Stimulated activated CD4-positive, alpha-beta T cell treated with anti-CD3 and anti-CD28 coated beads, Interleukin-4, amount 100 ng/mL, for 4 hours (primary cell): ENCODE measurements at places on chromosomes 12 and 14.

- no peak for DNase-seq
Observed at GRCh38 chr14:69327507-69327906, 67.5 kb downstream of the GALNT16 start.

DNA sequence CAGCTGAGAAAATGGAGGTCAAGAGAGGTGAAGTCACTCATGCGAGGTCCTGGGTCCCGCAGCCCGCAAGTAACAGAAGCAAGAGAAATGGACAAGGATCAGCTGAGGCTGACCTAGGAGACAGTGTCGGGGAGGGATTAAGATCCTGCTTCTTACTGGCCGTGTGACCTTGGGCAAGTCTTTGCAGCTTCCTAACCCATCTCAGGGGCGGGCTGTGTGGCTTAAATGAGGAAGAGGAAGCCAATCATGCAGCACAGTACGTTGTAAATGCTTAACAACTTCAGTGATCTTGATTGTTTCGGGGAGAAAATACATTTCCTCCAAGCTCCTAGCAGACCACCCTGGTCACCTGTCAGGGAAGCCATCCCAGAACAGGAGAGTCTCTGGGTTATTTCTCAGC lies 7.1 kb upstream of the PGF start:
- DNase-seq: no peak

- DNase-seq: no peak
Observed at GRCh38 chr12:95169368-95169767, 47.9 kb downstream of the FGD6 start.

DNA sequence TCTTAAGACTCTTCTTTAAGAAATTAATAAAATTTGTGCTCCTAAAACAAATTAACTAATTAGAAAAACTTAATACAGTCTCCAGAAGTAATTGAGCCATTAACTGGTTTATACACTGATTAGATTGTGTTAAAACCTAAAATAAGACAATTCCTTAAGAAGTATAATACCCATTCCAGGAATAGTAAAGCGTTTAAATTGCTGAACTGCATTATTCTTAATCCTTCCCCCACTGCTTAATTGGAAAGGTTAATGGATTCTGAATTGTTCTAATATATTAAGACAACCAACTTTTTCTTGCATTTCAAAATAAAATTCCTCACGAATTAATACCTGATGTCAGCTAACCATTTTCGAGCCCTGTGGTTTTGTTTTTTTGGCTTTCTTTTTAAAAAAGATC lies 128.4 kb downstream of the KICS2 start:
- DNase-seq: no peak

DNA sequence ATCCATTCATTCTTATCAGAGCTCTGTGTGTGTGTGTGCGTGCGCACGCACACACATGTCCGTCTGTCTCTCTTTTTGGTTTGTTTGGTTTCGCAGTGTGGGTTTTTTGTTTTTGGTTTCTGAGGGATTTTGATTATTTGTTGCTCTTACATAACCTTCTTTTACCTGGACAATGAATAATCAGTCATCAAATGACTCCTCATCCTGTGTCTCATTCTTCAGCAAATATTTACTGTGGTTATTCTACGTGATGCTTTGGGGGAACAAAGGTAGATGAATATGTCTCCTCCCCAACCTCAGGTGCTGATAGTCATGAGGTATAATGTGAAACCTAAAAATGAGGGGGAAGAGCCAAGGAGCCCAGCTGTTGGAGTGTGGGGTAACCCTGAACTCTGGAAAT lies 92.4 kb downstream of the SAMD4A start:
- DNase-seq: no peak

DNA sequence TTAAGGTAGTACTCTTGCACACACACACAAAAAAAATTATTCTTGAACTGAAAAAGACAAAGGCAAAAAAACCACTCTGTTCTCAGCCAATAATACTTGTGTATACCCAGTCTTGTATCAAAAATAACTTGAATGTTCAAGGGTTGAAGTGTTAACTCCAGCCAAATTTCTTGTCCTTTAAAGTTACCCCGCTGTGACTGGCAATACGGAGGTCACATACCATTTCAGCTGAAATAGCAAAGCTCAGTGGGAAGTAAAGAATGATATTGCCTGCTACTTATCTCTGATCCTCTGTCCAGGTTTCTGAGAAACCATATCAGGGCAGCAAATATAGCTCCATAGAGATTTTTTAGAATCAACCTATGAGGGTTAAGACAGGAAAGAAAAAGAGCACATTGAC lies 167.4 kb downstream of the C12orf50 start:
- no peak for DNase-seq

GRCh38 chr12:12870465-12870864 lies 20.9 kb upstream of the GPRC5A start:
- no peak for DNase-seq

- no peak for DNase-seq
Observed at GRCh38 chr14:50529288-50530179, 2.8 kb downstream of the MAP4K5 start.

GRCh38 chr12:99957866-99958466 lies 26.8 kb downstream of the ANKS1B start:
- DNase-seq: no peak

DNA sequence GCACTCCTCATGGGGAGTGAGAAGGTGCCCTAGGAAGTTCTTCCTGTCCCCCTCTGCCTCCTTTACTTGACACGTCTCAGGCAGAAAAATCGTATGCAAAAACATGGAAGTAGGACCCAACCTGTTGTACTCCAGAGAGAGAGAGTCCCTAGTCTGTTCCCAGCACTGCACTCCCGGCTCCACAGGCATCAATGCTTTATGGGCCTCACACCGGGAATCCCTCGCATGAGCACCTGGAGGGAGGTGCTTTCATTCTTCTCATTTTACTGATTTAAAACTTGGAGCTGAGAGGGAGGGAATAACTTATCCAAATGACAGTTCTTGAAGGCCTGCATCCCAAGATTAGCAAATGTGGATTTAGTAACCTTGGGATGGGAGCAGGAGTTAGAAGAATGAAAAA lies 1101.4 kb downstream of the BCL11B start:
- no peak for DNase-seq

- no peak for DNase-seq
Observed at GRCh38 chr12:120684523-120684932, 2.4 kb upstream of the MLEC start.

GRCh38 chr12:24913130-24913529 lies 35.8 kb downstream of the BCAT1 start:
- DNase-seq: no peak

GRCh38 chr14:52733824-52734223 lies 3.9 kb downstream of the STYX start:
- DNase-seq: no peak

GRCh38 chr12:129064209-129064855 lies 211.1 kb downstream of the GLT1D1 start:
- DNase-seq: no peak

DNA sequence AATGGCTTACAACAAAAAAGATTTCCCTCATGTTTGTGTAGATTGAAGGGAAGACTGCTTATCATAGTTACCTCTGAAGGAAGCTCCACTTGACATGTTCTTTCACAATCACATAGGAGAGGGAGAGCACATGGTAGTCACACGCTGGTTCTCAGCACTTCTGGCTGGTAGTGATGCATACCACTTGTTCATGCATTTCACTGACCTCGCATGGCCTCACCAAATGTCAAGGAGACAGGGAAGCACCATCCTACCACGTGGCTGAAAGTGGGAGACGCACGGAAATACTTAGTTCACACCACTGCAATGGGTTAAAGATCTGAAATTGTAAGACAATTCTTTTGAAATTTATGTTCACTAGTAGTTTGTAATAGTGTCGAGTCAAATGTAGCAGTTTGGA lies 74.0 kb downstream of the PDE3A start:
- no peak for DNase-seq

- DNase-seq: no peak
Observed at GRCh38 chr14:72742838-72743195, 151.1 kb downstream of the DPF3 start.

DNA sequence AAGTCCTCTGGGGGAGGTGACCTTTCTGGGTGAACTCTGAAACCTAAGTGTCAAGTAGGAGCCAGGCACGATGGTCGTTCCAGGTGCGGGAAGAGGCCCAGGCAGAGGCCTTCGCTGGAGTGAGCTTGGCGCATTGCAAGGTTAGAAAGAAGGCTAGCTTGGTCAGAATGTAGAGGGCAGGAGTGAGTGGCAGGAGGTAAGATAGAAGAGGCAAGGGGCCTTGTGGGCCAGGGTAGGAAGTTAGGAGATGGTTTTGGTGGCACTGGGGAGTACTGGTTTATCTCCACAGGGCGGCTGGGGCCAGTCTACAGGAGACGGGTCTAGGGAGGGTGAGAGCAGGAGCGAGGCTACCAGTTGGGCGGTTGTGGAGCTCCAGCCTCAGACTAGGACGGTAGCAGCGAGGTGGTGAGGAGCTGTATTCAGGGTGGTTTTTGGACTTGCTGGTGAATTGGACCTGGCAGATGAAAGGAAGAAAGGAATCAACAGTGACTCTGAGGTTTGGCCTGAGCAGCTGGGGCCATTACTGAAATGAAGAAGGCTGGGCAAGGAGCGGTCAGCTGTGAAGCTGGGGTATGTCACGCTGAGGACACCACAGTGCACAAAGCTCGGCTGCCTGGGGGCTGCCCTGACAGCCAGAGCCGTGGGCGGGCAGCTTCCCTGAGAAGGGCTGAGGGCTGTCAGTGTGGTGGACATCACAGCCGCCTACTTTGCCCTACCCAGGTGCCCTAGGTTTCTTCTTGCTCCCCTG lies 9.0 kb downstream of the MLXIP start:
- DNase-seq: no peak

DNA sequence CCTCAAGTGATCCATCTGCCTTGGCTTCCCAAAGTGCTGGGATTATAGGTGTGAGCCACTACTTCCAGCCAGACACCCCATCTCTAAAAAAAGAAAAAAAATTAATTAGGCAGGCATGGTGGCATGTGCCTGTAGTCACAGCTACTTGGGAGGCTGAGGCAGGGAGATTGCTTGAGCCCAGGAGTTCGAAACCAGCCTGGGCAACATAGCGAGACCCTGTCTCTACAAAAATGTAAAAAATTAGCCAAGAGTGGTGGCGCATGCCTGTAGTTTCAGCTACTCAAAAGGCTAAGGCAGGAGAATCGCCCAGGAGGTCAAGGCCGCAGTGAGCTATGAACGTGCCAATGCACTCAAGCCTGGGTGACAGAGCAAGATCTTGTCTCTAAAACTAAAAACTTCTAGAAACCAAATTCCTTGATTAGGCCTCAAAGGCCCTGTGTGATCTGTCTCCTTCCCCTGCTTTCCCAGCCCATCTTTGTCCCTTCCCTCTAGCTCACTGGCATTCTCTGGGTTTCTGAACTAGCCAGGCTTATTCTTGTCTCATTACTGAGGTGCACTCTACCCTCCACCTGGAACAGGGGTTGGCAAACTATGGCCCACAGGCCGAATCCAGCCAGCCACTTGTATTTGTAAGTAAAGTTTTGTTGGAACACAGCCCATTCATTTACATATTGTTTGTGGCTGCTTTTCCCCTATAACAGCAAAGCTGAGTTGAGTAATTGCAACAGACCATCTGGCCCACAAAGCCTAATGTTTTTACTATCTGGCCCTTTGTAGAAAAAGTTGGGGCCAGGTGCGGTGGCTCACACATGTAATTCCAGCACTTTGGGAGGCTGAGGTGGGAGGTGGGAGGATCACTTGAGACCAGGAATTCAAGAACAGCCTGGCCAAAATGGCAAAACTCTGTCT lies 17.2 kb upstream of the TPCN1 start:
- DNase-seq: no peak

DNA sequence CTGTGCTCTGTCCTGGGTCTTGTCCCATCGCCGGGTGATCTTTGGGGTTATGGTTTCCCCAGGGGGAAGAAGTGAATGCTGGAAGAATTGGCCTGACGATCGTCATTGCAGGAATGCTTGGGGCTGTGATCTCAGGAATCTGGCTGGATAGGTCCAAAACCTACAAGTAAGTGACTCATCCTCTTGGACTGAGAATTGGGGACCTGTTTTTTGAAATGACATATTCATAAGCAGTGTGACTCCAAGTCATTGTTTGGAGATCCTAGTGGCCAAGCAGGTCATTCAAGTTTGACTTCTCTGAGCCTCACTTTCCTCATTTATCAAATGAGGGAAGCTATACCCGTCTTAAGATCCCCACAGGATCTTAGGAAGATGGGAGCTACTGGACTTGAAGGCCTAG lies 25.8 kb downstream of the ERG28 start:
- no peak for DNase-seq

DNA sequence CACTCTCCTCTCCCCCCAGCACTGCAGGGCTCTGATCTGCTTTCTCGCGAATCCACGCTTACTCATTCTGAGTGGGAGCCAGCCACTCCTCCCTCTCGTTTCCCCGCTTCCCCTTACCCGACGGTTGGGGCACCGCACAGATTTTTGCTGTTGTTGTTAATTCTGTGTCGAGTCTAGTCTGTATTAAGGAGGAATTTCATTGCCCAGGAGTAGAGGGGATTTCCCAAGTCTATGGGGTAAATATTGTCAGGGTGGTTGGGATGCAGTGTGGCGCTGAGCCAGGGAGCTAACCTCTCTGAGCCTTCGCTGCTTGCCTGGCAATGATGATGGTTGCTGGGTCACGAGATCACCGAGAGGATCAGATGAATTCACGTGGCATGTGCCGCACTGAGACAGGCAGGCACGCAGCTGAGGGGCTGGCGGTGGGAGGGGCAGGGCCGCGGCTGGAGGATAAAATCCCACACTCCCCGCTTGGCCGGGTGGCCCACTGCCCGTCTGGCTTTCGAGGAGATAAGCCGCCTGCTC lies 18.5 kb downstream of the NCOR2 start:
- DNase-seq: peak; percentile 56

GRCh38 chr12:128693771-128694170 lies 130.0 kb downstream of the SLC15A4 start:
- no peak for DNase-seq

- DNase-seq: no peak
Observed at GRCh38 chr12:123723011-123723410, 10.9 kb downstream of the ATP6V0A2 start.

GRCh38 chr14:93375673-93376156 lies 28.7 kb downstream of the COX8C start:
- DNase-seq: no peak

- no peak for DNase-seq
Observed at GRCh38 chr14:106841701-106842100, 1315.3 kb downstream of the TMEM121 start.

DNA sequence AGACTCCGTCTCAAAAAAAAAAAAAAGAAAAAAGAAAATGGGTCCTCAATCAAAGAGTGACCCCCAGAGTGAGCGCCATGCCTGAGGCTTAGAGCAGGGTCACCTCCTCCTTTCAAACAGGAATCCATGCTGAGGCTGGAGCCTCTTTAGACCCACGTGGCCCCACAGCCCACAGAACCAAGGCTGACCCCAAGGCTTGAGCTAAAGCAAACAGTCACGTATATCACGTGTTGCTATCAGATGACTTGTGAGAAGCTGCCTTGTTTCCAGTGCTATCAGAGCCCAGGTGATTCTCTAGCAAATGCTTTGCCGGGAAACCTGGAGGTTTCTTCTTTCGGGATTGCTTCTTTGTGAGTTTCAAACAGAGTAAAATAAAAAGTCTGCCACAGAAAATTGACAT lies 31.7 kb upstream of the DYNC1H1 start:
- DNase-seq: no peak
